ENCODE measurements at places on chromosomes 4 and X.

- no peak for DNase-seq
Observed at GRCh38 chrX:46211079-46211478, 334.1 kb downstream of the ZNF674 start.

GRCh38 chrX:13271511-13271910 lies 48.3 kb downstream of the ATXN3L start:
- DNase-seq = no peak

DNA sequence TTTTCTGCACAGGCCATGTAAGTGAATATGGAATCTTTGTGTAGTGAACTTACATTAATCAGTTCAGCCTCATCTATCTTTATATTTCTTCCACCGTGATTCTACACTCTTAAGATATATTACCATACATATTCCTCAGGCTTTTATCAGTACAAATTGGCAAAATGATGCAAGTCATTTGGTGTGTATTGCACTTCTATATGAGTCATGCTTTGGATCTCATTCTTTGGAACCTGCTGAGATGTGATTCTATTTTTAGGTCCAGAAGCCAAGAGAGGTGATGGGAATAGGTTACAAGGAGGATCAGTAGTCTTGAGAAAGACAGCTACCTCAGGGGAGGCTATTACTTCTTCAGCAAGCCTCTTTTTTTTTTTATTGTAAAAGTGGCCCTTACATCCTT lies 204.4 kb downstream of the ZNF330 start:
- no peak for DNase-seq

GRCh38 chrX:6468706-6469105 lies 66.2 kb downstream of the VCX3A start:
- DNase-seq = no peak

GRCh38 chr4:176549161-176549865 lies 229.5 kb downstream of the SPCS3 start:
- no peak for DNase-seq

DNA sequence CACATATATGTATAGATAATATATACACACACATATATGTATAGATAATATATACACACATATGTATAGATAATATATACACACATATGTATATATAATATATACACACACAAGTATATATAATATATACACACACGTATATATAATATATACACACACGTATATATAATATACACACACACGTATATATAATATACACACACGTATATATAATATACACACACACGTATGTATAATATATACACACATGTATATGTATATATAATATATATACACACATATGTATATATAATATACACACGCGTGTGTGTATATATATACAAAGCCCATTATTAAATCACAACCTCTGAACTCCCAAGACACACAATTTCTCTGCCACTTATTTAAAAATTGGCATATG lies 8.0 kb upstream of the UBE2K start:
- no peak for DNase-seq

DNA sequence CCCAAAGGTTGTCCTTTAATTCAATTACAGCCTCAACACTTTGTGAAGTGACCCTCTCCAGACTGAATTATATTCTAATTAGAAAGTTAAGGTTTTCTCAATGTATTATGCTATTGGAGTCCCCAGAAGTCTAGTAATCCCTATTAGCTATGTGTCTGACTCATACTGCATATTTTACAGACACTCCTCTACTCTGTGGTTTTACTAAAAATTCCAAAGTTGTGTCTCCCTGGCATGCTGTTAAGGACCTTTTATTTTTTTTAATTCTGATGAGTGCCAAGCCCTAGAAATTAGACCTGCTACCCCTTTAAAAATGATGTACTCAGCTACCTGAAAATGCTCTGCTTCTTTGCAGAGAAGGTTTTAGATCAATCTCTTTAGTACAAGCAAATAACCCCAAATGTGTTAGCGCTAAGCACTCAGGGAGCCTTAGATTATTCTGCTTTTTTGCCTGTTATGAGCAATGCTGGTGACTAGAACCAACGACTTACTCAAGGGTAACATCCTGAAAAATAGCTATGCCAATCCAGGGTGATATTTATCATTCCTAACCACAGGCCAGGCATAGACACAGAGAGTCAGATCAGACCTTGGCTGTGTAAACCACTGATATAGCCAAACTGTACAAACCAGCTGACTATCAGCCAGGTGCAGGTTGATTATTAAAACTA lies 26.1 kb upstream of the CXCL13 start:
- DNase-seq = no peak
